ENCODE measurements at places on chromosomes 13 and 19. TPM values are rescaled to one million over a fixed set of nuclear protein-coding genes. Genes with fewer than 3 reads are reported as not detected.

TPTE2 gene
- total RNA-seq = not detected

PTPRS gene
- 133 TPM for total RNA-seq

C19orf81 gene
- total RNA-seq = 4.3 TPM

RXFP2 gene
- total RNA-seq = not detected

- DNase-seq = peak; percentile 77
Measured at GRCh38 chr19:49887665-49888509, 8.8 kb downstream of the IL4I1 start.

DNA sequence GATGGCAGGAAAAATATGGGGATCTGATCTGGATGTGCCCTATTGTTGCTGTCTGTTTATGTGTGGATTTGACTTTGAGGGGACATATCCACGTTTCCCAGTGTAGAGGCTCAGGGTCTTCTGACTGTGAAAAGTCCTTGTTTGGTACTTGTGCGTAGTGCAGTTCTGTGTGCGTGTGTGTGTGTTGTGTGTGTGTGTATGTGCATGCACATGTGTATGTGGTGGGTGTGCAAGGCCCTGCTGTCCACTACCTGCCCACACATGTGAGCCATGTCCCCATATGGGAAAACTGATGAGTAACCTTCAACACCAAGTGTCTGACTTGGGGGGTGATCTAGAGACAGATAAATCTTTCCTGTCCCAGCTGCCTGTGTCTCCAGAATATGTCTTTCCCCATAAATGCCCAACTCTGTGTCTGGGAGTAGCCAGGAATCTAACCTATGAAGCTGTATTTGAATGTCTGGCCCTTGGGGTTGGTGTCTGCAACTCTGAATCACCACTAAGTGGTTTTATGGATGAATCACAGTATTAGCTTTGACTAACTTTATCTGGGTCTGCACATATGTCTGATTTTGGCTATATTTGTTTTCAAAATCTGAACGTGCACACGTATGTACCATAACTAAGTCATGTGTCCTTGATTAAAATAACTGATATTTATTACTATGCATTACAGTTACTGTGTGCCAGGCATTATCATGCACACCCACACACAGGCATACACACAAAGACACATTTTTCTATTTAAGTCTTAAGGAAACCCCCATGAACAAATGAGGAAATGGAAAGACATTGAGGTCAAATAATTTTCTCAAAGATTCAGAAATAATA lies 17.4 kb downstream of the KLK2 start:
- no peak for DNase-seq

GRCh38 chr13:111999352-111999751 lies 67.6 kb upstream of the SOX1 start:
- no peak for DNase-seq

DNA sequence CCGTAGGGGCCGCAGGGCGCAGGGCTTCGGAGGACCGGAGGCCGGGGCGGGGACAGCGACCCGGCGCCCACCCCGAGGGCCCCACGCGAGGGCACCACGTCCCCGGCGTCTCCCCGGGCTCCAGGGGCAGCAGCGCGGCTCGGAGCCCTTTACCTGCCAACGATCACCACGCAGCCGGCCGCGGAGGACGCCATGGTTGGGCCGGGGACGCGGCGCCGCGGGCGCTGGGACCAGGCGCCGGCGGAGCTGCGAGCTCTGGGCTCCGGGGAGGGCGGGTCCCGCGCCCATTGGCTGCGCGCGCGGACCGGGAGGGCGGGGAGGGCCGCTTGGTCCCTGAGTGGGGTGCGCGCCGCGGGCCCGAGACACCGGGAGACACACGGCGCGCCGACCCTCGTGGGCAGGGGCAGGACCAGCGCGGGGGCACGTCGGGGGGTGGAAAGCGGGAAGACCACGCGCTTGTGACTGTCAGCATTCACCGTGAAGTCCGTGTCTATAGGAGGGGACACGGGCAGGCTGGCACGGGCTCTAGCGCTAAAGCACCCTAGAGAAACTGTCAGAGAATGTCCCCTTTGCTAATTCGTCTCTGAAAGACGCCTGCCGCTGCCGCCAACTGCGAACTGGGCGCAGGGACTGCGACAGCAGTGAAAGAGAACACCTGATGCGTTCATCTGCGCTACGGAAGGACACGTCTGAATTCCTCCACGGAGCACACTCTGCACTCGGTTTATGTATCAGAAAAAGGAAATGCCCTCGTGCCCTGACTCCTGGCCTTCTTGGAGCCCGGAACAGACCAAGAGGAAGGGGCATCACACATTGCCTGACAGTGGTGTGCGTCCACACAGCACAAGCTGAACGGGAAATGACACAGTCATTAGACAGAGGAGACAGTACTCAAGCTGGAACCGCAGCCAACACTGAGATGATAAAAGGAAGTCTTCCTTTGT lies at the start of gene CRYL1:
CRYL1 (minus strand) TSS at position 257 of the 944 bp plus-strand sequence; CDS start at position 194, 63 bp downstream.
- DNase-seq = no peak

GRCh38 chr19:17948931-17949930 lies 16.4 kb downstream of the CCDC124 start:
- DNase-seq = no peak

DNA sequence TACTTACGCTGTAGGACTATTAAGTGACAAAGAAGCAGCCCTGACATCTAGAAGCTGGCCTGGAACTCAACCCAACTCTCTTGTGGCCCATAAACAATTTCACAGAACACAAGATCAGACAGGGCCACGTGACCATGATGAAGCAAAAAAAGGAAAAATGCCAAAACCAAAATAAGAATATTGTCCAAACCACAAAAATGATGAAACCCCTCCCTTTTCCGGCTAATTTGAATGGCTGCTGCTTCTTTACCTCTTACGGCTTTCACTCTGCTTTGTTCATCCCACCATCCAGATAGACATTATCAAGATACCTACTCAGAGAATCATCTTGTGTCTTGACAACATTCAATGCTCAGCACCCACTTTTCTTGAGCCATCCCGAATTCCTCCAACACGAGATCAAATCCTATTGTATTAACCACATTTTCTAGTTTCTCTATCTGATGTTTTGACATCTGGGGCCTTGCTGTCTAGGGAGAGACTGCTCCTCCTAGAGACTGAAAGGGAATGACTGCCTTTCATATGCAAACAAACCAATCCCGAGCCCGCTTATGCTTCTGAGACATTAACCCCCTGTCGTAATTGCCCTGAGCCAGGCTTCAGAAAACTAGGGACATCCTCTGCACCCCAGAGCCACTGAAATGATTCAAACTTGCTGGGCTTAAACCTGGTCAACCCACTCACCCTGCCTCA lies 186.3 kb downstream of the TDRD3 start:
- no peak for DNase-seq

DNA sequence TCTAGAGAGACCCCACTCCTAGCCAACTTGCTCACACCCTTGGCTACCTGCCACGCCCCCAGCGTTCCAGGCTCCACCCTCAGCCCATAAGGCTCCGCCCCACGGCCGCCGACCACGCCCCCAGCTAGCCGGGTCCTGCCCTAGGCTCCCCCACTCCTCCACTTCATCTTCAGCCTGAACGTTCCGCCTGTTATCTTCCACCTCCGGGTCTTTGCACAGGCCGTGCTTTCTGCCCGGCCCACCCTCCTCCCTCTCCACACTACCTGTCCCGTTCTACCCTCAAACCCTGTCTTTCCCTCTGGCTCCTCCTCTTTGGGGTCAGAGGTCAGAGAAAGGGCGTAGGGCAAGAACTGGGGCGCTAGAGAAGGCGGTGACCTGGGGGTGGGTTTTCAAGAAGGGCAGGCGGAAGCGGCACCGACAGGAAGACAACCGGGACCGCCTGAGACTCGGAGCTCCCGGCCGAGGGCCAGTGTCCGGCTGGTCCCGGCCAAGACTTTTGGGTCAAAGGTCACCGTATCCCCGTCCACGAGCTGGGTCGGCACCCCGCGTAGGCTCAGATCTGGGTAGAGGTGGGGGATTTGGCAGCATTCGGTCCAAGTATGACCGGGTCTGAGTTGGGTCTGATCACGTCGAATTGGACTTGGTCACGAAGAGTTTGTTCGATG lies 2.2 kb downstream of the PDE4C start:
- DNase-seq = no peak

DNA sequence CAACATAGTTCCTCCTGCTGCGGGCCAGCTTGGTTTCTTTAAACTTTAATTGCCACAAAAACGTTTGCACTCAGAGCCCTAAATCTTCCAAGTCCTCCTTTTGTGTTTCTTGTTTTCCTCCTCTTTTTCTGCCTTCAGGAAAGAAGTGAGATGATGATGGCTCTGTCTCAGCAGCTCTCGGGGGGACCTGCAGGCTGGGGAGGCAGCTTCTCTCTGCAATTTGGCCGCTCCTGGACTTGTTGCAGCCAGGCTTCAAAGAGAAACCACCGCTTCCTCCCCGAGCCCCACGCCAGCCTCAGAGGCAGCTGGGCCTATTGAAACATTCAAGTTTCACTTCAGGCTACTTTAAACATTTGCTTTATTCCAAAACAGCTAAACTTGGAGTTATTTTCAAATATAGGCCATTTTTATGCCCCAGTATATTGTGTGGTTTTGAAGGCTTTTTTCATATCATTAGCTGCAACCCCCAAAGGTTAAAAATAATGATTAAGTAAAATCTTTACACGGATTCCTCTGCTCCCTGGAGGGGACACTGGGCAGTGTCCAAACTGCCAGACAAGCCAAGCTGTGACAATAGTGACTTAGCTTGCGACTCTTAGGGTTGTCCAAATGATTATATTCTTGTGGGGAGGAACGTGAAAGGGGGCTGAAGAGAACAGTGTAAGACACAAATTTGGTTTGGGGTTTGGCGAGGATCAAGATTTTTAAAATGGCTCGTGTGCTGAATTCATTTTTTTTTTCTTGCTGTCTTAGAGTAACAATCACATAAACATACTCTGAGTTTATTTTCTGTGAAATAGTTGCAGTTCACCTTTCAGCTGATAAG lies 330.8 kb downstream of the DLEU7 start:
- DNase-seq = no peak

- no peak for DNase-seq
Measured at GRCh38 chr13:33087790-33088189, 71.6 kb downstream of the KL start.

DNA sequence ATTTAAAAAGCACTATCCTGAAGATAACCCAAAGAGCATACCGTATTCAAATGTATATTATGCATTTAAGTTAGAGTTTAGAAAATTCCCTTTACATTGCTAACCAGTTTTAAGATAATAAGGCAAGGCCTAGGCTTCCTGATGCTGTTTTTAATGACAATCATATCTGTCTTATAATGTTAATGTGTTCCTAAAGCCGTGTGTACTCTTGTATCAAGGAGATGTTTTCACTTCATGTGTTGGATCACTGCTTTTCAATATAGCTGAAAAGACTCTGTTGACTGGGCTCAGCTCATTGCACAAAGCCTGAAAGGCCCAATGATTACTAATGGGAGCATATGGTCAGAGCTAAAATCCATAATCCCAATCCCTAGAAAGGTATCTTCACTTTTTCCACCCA lies 81.6 kb downstream of the DACH1 start:
- no peak for DNase-seq

- DNase-seq = no peak
Measured at GRCh38 chr13:34776390-34776981, 165.6 kb upstream of the NBEA start.

Measured in chondrocyte (in vitro differentiated cells).